Activated CD4-positive, alpha-beta T cell treated with anti-CD3 and anti-CD28 coated beads, Interleukin-2, amount 50 U/mL, for 48 hours (primary cell): ENCODE measurements at places on chromosomes 11 and 22.

DNA sequence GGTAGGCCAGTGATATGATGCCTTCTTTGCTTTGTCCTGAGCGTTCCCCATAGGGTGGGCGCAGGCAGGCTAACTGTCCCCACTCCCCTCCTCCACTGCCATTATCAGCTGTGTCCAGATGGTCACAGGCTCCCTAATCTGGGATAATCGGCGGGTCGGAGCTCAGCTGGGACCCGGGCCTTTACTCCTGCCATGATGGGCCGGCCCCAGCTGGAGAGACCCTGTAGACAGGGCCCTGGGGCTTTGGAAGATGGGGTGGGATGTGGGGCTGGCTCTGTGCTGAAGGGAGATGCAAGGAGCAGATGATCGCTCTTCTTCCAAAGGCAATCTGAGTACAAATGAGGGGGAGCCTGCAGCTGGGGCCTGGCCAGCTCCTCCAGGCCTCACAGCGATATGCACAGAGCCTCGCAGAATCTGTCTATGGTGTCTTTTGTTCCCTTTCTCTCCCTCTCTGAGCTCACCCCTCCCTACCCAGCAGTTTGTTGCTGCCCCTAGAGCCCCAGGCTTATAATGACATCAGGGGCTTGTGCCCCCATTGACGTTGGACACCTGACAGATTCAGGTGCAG, 11.9 kb downstream of the KLHL35 start:
- no peak for DNase-seq

GRCh38 chr11:133927690-133928627, 28.8 kb downstream of the IGSF9B start:
- peak; percentile 77 for DNase-seq

DNA sequence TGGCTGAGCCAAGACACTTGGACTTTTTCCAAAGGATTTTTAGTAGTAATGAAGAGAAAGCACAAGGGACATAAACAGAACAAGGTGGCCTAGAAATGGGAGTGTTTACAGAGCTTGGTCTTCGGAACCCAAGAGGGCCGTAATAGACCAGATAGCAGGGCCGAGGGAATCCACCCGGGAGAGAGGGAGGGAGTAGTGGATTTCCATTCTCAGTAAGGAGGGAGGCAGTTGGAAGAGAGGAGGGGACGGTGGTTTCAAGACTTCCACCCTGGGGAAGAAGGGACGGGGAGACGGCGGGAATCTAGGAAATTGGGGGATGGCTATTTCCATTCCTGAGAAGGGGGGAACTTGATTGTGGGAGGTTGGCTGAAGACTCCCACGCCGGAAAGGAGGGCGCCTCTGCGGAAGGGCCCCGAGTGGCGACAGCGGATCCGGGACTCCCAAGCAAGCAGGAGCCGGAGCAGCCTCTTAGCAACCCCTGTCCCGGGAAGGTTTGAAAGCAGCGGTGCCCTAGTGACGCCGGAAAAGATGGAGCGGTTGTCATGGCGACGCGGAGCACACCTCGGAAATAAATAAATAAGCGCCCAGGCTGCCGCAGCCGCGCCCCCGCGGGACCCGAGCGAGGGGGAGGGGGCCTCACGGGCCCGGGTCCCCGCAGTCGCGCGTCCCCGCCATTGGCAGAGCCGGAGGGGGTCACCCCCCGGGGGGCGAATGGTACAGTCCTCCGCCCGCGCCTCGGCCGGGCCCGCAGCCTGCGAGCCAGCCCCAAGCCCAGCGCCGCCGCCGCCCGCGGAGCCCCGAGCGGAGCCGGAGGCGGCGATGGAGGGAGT, 31.6 kb downstream of the EIF3F start:
- DNase-seq: peak; percentile 63

GRCh38 chr22:40609216-40609615, 27.3 kb downstream of the MRTFA start:
- DNase-seq: no peak

- no peak for DNase-seq
Observed at GRCh38 chr22:45265535-45265934, 19.2 kb upstream of the UPK3A start.

DNA sequence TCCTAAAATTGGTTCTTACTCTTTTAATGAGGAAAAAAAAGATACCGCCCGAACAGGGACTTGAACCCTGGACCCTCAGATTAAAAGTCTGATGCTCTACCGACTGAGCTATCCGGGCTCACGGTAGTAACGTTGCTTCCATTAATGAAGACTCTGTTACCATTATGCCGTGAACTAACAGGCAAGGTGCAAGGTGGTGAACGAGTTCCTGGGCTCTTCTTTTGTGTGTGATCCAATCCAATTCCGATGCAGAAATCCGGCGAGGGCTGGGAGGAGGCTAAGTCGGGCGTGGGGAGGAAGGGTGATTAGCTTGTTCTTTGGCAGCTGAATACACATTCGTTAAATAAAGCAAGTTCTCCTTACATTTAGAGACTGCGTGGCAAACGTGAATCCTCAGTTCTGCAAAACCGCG, 49.0 kb downstream of the OR4D9 start:
- DNase-seq: peak; percentile 81

GRCh38 chr11:132349811-132350733, 979.7 kb downstream of the NTM start:
- no peak for DNase-seq

DNA sequence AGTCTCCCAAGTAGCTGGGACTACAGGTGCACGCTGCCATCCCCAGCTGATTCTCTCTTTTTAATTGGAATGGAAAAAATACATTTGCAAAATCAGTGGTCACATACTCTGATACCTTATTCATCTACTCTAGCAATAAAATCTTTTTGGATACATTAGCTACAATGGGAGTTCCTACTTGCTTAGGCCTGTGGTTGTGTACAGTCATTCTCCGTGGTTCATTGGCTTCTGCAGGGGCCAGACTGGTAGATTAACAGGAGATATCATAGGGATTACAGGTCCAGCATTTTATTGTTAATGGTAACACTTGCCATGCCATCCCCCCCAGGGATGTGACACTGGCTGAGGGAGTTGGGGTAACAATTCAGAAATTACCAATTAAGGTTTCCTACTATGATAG, 140.0 kb downstream of the ADAMTS15 start:
- no peak for DNase-seq

- no peak for DNase-seq
Observed at GRCh38 chr11:125062218-125062930, 731 bp upstream of the SLC37A2 start.

DNA sequence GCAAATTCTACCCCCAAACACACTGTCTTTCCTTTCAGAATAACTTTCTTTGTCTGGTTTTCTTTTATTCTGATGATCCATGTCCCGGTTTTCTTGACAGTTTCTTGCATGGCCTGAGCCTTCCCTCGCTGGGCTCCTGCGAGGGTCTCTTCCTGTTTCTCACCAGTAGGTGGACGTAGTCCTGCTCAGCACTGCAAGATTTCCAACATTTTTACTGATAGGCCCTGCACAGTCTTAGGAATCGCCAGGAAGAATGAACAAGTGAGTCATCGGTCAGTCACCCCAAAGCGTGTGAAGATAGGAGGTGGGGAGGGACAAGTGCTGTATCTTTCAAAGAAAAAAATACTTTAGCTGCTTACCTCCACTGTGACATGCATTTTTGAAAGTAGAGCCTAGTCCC, 16.9 kb upstream of the KIRREL3 start:
- no peak for DNase-seq

DNA sequence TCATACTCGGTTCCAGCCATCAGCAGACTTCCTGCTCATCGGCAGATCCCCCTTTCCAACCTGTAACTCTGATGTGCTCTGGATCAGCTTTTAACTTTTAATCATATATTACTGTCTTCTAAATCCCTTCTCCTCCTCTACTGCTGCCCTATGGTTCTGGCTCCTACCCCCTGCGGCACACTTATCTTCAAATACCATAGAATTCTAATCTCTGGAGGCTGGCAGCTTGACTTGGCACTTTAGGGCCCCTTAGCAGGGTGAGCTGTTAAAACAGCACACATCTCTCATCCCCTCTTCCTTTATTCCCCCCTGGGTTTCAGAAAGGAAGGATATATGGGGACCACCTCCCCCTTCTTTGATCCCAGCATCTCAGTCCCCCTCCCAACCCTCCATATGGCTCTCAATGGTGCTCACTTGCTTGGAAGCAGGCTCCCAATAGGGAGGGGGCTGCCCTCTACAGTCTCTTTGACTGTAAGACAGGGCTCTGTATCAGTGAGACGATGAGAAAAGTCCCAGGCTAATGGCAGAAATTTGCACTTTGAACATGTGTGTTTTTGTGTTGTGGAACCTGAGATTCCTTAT, 4.4 kb upstream of the CNTF start:
- no peak for DNase-seq

- DNase-seq: peak; percentile 79
Observed at GRCh38 chr11:14969901-14970323, 2.2 kb downstream of the CALCA start.

- DNase-seq: no peak
Observed at GRCh38 chr11:30707110-30707509, 121.0 kb upstream of the MPPED2 start.

GRCh38 chr11:68804786-68805185, 36.9 kb downstream of the CPT1A start:
- DNase-seq: no peak

DNA sequence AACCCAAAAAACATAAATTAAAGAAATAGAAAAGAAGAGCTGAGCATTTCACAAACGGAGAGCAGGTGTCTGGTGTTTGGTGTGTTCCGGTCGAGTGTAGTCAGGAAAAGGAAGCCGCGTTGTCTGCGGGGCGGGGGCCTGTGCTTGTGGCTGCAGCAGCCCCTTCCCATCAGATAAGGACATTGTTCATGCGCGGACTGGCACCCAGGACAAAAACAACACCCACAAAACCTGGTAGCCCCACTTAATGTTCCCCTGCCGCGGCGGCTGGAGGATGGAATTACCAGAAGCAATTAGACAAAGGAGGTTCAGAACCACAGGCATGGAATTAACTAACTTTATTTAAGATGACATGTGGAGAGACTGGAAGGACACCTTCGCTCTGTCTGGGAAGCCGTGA, 29.9 kb downstream of the KRTAP5-5 start:
- no peak for DNase-seq

DNA sequence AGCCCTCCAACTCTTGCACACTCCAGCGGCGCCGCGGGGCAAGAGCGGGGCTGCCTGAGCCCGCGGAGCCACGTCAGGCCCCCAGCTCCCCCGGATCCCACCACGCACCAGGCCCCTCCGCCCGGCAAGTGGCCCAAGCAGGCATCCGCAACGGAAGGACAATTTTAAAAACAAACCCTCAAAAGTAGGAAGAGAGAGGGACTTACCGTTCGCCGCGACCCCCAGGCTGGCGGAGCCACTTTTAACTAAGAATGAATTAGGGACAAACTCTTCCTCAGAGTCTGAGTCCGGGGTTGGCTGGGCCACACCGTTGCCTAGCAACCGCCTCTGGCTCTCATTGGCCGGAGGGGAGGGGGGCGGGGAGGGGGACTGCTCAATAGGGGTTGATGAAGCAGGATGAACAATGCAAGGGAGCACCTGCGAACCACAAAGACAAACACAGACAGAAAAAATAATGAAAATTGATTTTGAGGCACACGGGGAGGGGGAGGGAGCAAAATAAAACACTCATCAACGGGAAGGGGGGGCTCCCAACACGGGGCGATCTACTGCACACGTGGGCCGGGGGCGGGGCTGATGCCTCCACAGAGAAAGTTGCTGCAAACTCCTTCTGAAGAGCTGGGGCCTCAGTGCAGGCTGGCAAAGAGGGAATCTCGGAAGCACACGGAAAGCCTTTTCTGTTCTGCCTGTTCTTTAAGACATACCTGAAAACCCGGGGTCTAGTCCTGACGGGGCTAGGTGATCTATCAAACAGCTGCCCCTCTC, 387.5 kb upstream of the NARS2 start:
- peak; percentile 5 for DNase-seq

GRCh38 chr11:88304352-88304751, 33.2 kb downstream of the CTSC start:
- DNase-seq: no peak

DNA sequence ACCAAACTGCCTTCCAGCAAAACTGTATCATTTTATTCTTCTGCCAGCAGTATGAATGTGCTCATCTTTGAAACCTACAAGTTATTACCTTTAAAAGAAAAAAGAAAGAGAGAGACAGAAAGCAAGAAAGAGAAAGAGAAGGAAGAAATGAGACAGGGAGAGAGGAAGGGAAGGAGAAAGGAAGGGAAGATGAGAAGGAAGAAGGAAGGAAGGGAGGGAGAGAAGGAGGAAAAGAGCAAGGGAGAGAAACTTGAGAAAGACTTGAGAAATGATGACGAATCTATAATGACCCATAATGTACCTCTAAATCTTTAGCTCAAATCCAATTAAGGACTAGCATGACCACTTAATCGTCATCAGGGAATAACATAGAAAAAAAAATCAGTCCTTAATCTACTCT, 11.4 kb upstream of the JAML start:
- DNase-seq: no peak

DNA sequence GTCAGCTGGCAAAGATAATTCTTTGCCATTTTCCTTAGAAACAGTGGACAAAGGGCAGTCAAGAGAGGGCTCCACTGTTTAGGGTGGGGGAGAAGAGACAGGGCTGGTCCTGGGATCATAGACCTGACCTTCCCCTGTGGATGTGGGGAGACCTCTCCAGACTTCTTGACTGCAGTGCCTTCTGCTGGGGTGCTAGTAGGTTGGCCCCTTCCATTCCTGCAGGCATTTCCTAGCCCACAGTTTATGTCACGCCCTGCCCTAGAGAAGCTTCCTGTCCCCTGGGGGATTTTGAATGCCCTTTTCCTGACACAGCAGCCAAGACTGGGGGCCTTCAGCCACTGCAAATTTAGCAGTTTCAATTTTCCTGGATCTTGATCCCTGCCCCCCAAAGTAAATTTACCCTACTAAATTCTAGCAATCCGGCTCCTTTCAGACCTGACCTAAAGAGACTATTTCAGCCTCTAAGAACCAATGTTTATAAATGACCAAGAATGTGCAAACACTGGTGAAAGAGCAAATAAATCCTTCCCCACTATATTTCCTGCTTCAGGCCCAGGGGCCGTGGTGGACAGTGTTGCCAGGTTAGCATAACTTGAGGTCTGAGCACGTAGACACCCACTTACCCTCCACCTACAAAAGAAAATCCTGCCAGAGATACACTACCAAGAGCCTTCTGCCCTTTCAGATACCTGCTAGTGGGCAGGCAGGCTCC, 58.4 kb downstream of the PPFIBP2 start:
- no peak for DNase-seq

- DNase-seq: no peak
Observed at GRCh38 chr11:73422886-73423285, 46.7 kb downstream of the RELT start.

GRCh38 chr11:27025957-27026733, 14.5 kb upstream of the BBOX1 start:
- DNase-seq: no peak

GRCh38 chr11:6657346-6657745, 1.7 kb upstream of the DCHS1 start:
- no peak for DNase-seq
